ENCODE measurements at places on chromosomes 5 and 9. TPM values are rescaled to one million over a fixed set of nuclear protein-coding genes. Genes with fewer than 3 reads are reported as not detected.

PCDHGA4 gene
- 7.6 TPM for total RNA-seq

SLC45A2 gene
- under 0.01 TPM for total RNA-seq

AK8 gene
- 0.26 TPM for total RNA-seq

CYLC2 gene
- not detected for total RNA-seq

BARX1 gene
- not detected for total RNA-seq

SPINK7 gene
- not detected for total RNA-seq

SEC24A gene
- total RNA-seq, result 20.8 TPM

CDKN2B-AS1 gene
- 7.6 TPM for total RNA-seq

P4HA2 gene
- total RNA-seq, result 553 TPM

TRIM36 gene
- under 0.01 TPM for total RNA-seq

SEMA4D gene
- total RNA-seq, result 2.6 TPM

PTGDS gene
- total RNA-seq, result 89.9 TPM

PCDHGB2 gene
- total RNA-seq, result 4.6 TPM

CYSRT1 gene
- total RNA-seq, result 0.51 TPM

CKMT2 gene
- 19.3 TPM for total RNA-seq

SPINK4 gene
- total RNA-seq, result not detected

TAS2R1 gene
- not detected for total RNA-seq

ACSL6 gene
- 0.26 TPM for total RNA-seq

All from fibroblast of lung (primary cell).